Posterior cingulate gyrus (tissue), 11 donors: ENCODE measurements at places on chromosomes 12 and 14.

DNA sequence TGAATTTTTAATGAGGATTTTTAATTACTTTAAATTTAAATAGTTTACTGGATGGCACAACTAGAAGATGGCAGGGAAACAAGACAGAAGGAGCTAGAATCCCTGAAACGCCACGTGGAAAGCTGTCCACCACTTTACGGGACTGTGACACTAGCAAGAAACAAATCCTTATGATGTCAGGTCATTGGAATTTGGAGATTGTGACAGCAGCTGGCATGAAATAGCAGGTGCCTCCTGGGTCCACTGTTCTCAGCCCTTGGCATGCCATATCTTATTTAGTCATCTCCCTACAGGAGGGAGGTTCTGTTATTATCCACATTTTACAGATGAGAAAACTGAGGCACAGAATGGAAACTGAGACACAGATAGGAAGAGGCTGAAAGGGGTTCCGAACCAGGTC, 113.8 kb downstream of the BCL11B start:
- no peak for DNase-seq

- DNase-seq: no peak
Measured at GRCh38 chr12:93292731-93293566, 84.8 kb upstream of the NUDT4 start.

DNA sequence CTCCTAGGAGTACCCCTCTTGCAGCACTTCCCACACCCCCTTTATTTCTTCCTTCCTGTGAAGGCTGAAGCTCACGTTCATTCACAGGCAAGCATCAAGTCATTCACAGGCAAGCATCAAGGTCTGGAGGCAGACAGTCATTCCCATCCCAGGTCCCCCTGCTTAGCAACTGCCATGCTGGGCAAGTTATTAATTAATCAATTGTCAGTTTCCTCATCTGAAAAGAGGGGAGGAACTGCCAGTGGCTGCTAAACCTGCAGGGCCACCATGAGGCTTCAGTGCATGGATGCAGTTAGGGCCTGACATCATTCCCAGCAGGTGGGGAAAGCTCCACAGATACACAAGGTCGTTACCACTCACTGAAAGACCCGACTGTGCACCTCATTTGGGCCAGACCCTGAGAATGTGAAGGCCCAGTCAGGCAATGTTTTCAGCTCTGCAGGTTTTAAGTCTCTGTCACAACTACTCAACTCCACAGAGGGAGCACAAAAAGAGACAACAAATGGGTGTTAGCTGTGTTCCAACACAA, 85.0 kb upstream of the GPR68 start:
- no peak for DNase-seq

- no peak for DNase-seq
Measured at GRCh38 chr14:74502236-74503019, 8.9 kb downstream of the ISCA2 start.

DNA sequence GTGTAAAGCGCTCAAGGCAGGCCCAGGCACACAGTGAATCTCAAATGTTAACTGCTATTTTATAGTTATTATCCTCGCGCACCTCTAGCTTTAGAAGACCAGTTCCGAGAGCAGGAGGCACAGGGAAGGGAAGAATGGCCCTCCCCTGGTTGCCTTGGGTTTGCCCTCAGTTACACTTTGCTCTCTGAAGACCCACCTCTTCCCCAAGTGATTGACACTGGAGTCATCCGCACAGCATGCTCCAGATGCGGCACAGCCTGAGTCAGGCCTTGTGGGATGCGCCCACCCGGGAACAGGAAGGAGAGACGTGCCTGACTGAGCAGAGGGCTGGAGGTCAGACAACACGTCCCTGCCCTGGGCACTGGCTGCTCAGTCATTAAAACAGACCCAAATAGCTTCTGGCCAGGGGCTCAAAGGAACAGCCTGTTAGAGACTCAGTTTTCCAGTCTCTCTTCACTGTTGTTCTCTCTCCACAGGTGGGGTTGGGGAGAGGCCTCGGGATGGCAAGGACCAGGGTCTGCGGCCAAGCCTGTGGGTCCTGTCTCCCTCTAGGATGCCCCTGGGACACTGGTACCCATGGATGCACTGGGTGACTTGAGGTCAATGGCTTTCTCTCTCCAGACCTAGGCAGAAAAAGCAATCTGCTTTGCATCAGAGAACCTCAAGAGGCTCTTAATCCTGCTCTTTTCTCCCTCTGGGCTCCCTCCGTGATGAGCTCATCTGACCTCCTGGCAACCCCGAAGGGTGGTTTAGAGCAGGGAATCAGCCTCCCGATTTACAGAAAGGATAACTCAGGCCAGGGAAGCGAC, 13.6 kb upstream of the MLXIP start:
- DNase-seq: no peak

DNA sequence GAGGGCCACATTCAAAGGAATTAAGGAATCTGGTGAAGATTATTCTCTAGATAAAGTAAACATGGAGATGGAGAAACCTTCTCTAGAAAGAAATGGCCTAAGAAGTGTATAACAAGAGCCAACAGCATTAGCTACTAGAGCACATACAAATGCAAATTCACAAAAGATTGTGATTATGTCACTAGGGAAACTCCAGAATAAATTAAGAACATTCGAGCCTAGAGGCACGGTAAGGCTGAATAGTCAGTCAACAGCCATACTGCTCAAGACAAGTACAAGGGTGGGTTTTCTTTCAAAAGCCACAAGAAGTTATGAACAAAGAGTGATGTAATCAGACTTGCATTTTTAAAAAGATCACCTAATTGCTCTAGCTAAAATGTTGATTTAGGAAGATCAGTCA, 25.4 kb downstream of the PPP4R3A start:
- DNase-seq: no peak

GRCh38 chr12:84117190-84117589, 795.4 kb downstream of the SLC6A15 start:
- DNase-seq: no peak

- no peak for DNase-seq
Measured at GRCh38 chr12:53997204-53998109, 2.5 kb upstream of the HOXC9 start.

DNA sequence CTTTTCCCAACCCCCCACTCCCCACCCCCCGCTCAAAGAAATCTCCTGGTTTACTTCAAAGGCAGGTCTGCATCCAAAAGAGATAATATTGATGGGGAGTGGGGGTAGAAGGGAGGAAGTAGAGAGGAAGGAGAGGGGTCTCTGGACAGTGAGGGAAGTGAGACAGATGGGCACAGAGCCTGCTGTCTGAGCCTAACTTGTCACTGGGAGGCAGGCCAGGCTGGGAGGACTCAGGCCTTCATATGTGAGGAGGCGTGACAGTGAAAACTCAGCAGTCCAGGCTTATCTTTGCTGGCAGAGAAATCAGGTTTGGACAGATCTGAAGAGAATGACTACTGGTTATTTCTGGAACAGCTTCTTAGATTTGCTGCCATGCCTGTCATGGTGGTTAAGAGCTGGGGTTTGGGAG, 192.3 kb downstream of the NUAK1 start:
- no peak for DNase-seq

DNA sequence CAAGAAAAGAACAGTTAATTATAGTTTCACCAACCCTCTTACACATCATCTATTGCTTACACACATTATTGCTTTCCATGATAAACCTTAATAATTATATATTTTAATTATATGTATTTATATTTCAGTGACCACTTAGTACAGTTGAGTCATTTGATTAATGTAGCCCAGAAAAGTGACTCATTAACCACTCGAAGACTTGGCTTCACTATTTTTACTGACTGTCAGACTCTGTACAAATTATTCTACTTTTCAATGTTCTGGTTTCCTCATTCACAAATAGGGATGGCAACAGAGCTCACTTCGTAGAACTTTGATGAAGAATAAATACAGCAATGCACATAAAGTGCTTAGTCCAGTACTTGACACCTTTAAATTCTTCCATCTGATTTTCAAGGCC, 98.3 kb downstream of the CFAP54 start:
- no peak for DNase-seq

- DNase-seq: no peak
Measured at GRCh38 chr12:92289629-92290349, 144.1 kb upstream of the BTG1 start.
